ENCODE measurements at places on chromosomes 6 and 20.
A peak's percentile ranks its signal among the peaks of the same experiment; 100 is the strongest.

DNA sequence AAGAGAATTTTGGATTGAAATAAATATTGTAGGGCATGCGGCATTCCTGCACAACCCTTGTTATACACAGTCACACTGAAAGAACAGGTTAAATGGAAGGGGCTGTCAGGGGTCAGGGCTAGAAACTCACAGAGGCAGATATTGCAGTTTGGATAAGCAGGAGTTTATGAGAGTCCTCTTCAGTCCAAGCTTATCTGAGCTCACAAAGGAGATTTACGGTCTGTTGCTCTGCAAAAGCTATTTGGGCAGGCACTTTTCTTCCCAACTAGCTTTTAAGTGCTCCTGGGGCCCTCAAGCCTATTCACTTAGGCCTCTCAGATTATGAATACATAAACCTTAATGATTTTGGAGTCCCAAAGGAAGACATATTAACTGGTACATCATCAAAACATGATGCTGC, 156.2 kb downstream of the SOX4 start:
- no peak for DNase-seq

GRCh38 chr6:2563635-2564034, 187.1 kb downstream of the MYLK4 start:
- no peak for DNase-seq

DNA sequence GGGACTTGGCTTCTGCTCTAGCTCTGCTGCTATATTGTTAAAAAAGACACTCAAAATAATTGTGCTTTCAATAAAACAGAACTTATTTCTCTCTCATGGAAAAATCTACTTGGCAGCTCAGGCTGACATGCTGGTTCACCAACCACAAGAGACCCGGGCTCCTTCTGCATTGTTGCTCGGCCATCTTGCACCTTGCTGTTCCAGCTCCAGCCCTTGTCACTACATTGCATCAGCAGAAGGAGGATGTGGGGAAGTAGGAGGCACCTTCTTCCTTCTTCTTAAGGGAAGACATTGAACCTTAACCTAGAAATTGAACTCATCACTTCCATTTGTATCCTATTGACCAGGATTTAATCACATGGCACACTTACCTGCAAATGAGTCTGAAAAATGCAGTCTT, 6.6 kb upstream of the C20orf202 start:
- no peak for DNase-seq

DNA sequence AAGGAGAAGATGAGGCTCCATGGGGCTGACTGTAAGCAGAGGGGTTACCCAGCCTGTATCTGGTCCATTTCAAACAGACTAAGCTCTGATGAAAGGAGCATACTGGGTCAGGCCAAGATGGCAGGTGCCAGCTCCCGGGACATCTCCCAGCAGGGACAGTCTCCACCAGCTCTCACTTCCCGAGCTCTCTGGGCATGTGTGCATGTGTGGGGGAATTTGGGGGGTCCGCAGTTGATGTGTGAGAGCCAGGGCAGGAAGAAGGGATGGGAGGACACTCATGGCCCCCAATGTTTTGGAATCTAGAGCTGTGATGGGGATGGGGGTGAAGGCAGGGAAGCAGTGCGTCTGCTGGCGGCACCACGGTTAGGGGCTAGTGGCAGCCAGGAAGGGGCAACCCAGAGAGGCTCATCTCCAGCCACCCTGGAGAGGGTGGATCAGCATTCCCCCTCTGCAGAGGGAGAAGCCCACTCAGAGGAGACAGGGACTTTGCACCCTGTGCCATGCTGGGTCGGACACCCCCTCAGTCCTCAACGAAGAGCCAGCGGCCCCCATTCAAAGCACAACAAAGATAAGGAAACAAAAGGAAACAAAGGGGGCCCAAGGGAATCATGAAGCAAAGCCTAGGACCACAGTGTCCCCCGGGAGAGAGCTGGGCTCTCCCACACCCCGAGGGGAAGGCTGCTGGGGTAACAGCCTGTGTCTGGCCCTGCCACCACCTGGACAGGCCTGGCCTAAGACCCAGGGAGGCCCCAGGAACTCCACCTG, 52.4 kb downstream of the DSTN start:
- DNase-seq: no peak

DNA sequence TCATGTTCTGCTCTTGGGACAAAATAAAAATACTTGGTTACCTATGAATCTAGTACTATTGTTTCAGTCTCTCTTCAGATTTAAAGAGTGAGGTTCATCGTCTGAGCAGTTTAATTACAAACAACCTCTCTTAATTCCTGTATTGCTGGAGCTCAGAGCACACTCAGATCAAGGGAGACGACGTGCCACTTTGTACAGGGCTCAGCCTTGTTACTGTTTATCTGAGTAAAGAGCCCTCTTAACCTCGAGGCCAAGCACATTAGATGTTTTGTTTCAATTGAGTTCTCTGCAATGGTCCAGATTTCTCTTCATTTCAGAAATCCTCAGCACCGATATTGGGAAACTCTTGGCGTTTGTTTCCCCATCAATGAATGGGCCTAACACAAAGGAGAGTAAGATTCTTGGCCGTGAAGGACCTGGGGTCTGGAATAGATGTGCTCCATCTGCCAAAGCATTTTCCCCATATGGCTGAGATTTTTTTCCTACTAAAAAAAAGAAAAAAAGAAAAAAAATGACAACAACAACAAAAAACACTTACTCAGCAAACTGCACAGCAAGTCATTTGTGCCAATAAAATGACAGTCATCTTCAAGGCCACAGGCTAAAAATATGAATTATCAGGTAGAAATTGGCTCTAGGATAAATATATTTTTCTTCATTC, 82.6 kb upstream of the CCN6 start:
- DNase-seq: no peak

DNA sequence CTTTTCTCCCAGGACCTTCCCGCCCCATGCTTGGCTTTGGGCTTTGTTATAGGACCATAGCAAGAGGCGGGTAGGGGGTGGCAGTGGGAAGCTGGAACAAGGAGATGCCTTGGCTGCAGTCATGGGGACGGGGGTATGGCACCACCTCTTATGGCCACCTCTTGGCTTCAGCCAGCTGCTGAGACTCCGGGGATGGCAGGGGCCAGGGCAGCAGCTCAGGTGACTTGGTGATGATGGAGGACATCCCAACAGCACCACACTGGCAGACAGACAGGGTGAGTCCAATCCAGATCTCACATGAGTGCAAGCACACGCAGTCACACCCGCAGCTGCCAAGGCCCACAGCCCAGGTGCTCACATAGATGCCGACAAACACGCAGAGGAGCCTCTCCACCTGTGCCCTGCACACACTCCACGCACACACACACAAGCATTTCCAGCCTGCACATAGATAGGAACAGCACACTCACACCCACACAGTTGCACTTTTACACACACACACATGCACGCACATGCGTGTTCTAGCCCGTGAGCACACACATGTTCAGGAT, 6.2 kb downstream of the NOL4L start:
- no peak for DNase-seq

- DNase-seq: peak; percentile 66
Measured at GRCh38 chr20:64069614-64070243, 6.7 kb downstream of the TCEA2 start.

DNA sequence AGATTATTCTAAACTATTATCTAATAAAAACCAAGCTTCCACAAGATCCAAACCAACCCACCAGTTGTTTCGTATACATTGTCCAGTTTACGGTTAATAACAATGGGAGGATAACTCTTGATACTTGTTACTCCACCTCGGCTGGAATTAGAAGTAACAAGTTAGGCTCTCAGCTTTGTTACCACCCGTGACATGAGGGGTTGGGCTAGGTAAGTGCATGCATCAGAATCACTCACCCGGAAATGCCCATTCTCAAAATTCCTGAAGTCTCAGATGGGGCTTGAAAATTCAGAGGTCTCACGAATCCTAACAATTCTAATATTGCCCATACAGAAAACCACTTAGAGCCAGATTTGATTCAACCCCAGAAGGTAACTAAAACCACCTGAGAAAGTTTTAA, 27.0 kb upstream of the SERPINB1 start:
- DNase-seq: no peak

- no peak for DNase-seq
Measured at GRCh38 chr6:31125162-31125561, 4.9 kb upstream of the CDSN start.

DNA sequence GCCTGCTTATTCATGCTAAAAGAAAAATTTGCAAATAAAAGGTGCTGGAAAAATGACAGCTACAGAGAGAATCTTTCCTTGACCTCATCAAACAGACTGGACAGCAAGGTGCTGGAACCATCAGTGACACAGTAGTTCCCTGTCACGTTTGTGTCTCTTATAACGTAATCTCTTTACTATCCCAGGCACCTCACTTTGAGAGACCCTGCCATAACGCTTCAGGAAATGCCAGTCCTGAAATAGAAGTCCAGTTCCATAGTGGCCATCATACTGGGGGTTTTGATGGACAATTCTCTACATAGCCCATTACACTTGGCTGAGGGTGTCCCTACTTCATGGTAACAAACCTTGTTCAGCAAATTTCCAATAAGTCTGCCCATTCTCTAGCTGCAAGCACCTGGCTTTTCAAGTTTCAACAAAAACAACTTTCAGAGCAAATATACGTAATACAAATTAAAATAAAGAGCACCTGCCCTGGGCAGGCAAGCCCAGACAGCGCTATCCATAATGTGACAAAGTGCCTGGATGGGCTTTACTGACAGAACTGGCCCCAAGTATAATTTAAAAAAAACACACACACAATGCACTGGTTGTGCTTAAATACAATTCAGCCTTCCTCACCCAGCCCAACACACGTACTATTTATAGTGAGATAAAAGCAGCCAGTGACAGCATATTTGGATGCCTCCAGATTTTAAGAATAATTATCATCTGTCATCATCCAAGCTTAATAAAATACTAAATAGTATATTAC, 38.7 kb downstream of the CNKSR3 start:
- no peak for DNase-seq

GRCh38 chr20:54456423-54456822, 19.0 kb upstream of the DOK5 start:
- DNase-seq: no peak

DNA sequence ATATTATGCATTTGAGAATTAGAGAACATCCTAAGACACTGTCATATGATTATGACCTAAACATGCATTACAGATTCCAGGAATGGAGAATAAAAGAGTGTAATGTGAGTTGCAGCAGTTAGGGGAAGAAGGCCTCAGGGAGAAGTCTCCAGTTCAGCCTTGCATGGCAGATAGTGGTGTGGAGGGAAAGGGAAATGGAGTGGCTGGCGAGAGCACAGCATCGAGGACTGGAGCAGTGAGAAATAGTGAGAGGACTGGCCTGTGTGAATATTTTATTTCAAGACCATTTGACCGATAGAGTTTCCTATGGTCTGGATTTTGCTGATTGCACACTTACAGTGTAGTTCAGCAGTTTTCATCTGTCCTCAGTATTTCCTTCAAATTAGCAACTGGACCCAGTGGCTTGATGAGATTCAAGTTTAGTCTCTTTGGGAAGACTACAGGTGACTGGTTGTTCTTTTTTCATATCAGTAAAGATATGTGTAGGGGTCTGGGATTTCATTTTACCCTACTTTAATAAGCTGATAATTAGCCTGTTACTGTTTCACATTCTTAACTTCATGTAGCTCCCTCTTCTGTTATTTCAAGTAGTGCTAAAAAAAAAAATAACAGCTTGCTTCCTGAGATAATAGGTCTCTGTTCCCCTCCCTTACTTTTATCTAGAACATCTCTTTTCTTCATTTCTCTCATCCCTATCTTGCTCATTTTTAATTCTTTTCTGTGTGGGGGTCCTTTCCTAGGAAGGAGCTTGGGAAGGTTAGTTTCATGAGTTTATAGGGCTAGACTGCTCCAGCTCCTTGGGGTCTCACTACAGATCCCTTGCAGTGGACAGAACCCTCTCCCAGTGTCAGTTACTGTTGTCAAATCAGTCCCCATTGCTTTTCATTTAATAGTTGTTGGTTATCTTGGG, 27.9 kb downstream of the BLTP3A start:
- DNase-seq: no peak

- DNase-seq: no peak
Measured at GRCh38 chr6:68059899-68060298, 575.2 kb upstream of the ADGRB3 start.

DNA sequence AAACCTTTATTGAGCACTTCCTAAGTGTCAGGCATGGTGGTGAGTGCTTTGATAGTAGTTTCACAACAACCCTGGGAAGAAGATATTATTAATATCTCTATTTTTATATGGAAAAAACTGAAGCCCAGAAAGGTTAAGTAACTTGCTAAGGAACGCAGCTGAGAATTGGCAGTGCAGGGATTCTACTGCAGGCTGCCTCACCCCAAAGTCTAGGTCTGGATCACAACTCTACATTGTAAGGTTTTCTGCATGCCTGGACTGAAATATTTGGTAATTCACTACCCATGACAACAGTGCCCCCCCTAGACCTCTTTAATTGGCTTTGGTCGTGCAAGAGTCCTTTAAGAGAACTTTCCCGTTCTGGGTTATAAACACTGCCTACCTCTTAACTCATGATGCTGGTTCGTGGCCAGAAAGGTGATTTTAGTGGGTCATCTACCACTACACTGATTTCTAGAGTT, 67.1 kb upstream of the KCNQ5 start:
- no peak for DNase-seq

GRCh38 chr20:58277107-58277506, 32.4 kb upstream of the RAB22A start:
- no peak for DNase-seq

GRCh38 chr6:108260809-108261569, at the start of gene SNX3:
TSS of gene SNX3 (minus strand) at chr6:108261040. CDS start at chr6:108260921, 119 bp downstream.
- peak; percentile 94 for DNase-seq

GRCh38 chr6:95279616-95280015, 297.7 kb upstream of the MANEA start:
- DNase-seq: no peak

GRCh38 chr6:49541210-49541724, 9.2 kb upstream of the C6orf141 start:
- no peak for DNase-seq

DNA sequence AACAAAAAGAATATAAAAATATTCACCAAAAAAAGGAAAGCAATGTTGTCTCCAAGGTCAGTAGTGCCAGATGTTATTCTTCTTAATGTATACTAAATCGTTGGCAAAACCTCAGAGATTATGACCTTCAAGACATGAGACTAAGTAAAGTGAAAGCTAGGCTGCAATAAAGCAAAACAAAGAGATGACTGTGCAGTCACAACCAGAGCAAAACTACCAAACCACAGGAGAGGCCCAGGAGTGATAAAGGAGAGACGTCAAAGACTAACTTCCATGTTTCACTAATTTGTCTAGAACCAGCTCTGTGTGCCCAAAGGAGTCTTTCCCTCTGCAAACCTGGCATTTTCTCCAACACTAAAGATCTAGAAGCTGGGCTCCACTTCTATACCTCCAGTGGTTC, 155.9 kb upstream of the POU3F2 start:
- no peak for DNase-seq

DNA sequence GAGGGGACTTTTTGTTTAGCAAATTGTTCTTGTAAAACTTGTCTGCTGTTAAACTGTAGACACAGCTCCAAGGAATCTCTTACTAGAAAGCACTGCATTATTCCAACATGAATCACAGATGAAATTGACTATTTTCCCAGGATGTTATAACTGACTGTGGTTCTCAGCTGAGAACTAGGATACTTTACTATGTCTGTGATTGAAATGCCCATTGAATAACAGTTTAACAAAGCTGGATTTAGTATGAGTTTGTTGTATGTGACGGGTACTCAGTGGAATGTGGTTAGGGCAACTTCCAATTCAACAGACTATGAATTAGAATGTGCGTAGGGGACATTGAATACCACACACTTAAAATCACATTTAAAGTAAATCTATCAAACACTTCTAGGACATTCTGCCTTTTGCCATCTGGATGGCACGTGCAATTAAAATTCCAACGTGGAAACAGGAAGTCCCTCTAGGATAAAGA, 193.4 kb upstream of the PREP start:
- DNase-seq: no peak
